ENCODE measurements at places on chromosomes 1 and 21.

GRCh38 chr1:29639156-29639736 is 402.9 kb downstream of the PTPRU start:
- no peak for DNase-seq

DNA sequence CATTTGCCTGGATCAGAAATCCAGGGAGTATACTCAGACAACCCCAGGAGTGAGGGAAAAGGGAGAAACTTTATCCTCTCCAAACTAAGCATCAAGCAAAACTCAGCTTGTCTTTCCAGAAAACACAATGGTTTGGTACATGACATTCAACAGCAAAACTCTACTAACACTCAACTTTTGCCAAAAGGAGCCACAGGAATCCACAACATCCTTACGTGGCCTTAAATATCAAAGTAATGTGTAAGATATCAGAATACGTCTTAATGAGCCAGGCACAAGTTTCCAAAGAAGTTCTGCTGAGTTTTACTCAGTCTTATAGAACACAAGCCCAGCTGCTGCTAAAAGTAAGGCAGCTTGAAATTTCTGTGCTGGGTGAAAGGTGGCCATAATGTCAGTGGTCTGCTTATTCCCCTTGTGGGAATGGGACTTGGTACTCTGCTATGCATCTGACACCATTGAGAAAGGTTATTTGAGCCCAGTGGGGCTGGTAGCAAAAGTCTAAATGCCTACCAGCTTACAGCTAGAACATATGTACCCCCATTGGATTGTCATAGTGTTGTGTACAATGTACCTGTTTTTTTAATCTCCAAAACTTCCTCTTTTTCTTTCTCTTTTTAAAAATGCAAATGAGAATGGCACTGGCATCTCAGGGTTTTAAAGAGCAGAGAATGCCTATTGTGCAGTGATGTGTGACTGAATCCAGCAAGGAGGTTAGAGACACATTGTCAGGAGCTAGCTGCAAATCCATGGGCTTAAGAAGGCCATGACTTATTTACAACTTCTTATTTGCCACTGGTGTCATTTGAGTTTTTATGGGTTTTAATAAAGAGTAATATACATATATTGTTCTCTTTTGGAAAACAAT is 62.0 kb upstream of the ST6GALNAC3 start:
- DNase-seq: no peak

DNA sequence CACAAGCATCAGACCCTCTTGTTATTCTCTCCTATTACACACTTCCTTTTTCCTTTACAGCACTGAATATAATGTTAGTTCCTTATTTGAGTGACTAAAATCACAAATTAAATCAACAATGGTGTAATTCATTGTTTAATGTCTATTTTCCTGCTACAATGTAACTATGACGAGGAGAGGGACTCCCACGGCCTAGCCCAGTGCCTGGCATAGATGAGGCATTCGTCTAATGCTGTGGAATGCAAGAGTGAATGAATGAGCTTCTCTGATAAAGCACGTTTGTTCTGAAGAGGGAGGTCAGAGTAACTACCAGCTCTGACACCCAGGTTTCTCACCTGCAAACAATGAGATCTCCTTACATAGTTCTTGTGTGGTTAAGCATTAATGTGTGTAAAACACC is 479.4 kb downstream of the OMA1 start:
- DNase-seq: no peak

DNA sequence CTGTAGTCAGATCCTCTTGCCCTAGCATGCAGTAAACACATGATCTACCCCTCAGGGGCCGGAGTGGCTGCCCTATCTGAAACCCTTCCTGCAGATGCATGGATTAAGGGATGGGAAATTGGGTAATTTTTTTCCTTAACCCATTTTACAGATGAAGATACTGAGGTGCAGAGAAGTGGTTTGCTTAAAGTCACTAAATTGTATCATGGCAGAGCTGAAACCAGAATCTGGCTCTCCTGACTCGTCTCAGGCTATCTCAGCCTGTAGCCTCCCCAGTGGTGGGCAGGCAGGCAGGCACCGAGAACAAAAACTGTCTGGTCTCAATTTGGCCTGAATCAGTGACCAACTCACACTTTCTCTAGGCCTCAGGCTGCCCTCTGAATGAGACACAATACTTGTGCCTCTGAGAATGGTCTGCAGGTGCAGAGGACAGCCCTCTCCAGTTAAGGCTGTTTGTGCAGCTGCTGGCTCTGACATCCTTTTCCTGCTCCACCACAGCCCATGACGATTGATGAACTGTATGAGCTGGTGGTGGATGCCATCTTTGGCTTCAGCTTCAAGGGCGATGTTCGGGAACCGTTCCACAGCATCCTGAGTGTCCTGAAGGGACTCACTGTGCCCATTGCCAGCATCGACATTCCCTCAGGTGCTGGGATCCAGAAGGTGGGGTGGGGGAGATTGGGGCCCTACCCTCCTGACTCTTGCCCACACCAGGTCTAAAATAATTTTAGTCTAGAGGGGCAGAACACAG is 1.5 kb downstream of the NAXE start:
- DNase-seq: no peak

Data from CD4-positive, alpha-beta T cell treated with Interleukin-21 for 1 hour (primary cell).